ENCODE measurements at places on chromosomes 12 and 14. TPM values are rescaled to one million over a fixed set of nuclear protein-coding genes. Genes with fewer than 3 reads are reported as not detected.

AHNAK2 gene
- 77.7 TPM for total RNA-seq

TMTC2 gene
- 25.5 TPM for total RNA-seq

CSRP2 gene
- total RNA-seq, result 28.8 TPM

RTL1 gene
- total RNA-seq, result not detected

RFLNA gene
- total RNA-seq, result 28.1 TPM

EMC9 gene
- 14.8 TPM for total RNA-seq

REP15 gene
- total RNA-seq, result 1.2 TPM

BCL11B gene
- 0.85 TPM for total RNA-seq

PPP1R36 gene
- total RNA-seq, result 2.5 TPM

DHRS2 gene
- total RNA-seq, result not detected

KCNC2 gene
- not detected for total RNA-seq

C12orf60 gene
- total RNA-seq, result 2.3 TPM

SLC10A1 gene
- total RNA-seq, result not detected

STRN3 gene
- total RNA-seq, result 50.1 TPM

ITGA7 gene
- 307 TPM for total RNA-seq

FCF1 gene
- total RNA-seq, result 43.0 TPM

DHH gene
- total RNA-seq, result 54.5 TPM

IL31 gene
- not detected for total RNA-seq

FOXA1 gene
- 0.94 TPM for total RNA-seq
